ENCODE measurements at places on chromosomes 2 and 18.

DNA sequence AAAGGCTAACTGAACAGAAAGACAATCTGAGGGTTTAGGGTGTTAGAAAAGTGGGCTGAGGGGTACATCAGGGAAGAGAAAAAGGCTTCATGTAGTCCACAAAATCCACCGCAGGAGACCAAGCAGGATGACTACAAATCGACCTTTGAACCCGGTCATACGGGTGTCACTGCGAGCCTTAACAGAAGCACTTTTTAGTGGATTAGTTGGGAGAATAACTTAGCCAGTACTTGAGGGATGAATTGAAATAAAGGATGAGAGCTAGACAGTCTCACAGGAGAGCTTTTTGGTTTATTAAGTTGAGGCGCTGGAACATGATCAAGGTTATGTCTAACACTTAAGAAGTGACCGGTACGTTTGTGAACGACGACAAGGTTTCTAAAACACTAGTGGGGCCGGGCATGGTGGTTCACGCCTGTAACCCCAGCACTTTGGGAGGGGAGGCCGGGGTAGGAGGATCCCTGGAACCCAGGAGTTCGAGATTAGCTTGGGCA, 217.7 kb downstream of the MCFD2 start:
- H3K27ac ChIP-seq: no peak overlapping the region
- H3K4me1 ChIP-seq: peaks cover 2% of the 10 kb centered on the region
- H3K36me3 ChIP-seq: no peaks in the 10 kb centered on the region
- DNase-seq: no peak
- H3K27me3 ChIP-seq: no peaks in the 10 kb centered on the region
- peak overlapping the region; percentile 73 for H3K4me3 ChIP-seq

DNA sequence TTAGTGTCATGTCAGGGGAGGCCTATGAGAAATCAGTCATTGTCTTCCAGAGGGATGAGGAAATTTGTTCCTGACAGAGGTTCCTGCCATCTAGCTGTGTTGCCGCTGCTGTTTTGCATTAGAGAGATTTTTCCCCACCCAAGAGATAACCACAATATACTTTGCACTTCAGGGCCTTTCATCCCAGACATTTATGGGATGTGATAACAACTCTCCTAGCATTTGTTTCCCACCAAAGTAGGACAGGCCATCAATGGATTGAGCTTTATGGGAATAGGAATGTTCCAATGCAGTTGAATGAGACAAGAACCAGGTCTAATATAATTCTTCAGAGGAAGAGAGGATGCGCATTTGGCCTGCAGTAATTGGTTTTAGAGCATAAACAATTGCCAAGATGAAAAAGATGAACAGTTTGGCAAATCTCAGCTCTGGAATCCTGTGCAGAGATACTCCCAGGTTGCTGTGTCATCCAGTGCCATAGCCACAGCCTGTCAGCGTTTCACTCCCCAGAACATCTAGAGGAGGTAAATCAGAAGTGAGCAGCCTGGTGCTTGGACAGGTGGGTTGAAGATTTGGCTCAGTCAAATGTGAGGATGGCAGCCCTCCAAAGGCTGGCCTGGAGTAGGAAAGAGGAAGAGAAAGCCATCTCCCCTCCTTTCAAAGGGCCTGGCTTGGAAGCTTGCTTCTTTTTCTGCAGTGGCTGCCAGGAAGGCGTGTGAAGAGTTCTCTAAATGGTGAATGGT, 93.7 kb upstream of the SETBP1 start:
- H3K27ac ChIP-seq: no peak overlapping the region
- H3K36me3 ChIP-seq: no peaks in the 10 kb centered on the region
- DNase-seq: no peak
- H3K4me3 ChIP-seq: no peak overlapping the region

- H3K27ac ChIP-seq: no peak overlapping the region
- no peaks in the 10 kb centered on the region for H3K36me3 ChIP-seq
- peaks cover 41% of the 10 kb centered on the region for H3K4me1 ChIP-seq
- no peaks in the 10 kb centered on the region for H3K27me3 ChIP-seq
Measured at GRCh38 chr2:96159084-96159830, 14.0 kb upstream of the DUSP2 start.

GRCh38 chr2:187774551-187775071, 220.4 kb upstream of the TFPI start:
- no peaks in the 10 kb centered on the region for H3K4me1 ChIP-seq
- no peak overlapping the region for H3K4me3 ChIP-seq
- DNase-seq: no peak
- H3K36me3 ChIP-seq: no peaks in the 10 kb centered on the region
- H3K27me3 ChIP-seq: no peaks in the 10 kb centered on the region
- no peak overlapping the region for H3K27ac ChIP-seq

- H3K36me3 ChIP-seq: no peaks in the 10 kb centered on the region
- no peaks in the 10 kb centered on the region for H3K4me1 ChIP-seq
- DNase-seq: no peak
- H3K4me3 ChIP-seq: no peak overlapping the region
Measured at GRCh38 chr2:16187482-16187817, 247.1 kb downstream of the MYCN start.

GRCh38 chr18:62437235-62438017, 85.4 kb upstream of the ZCCHC2 start:
- no peaks in the 10 kb centered on the region for H3K4me1 ChIP-seq
- no peaks in the 10 kb centered on the region for H3K27me3 ChIP-seq

- DNase-seq: no peak
- H3K4me1 ChIP-seq: no peaks in the 10 kb centered on the region
- no peaks in the 10 kb centered on the region for H3K36me3 ChIP-seq
Measured at GRCh38 chr2:173043476-173043875, 32.2 kb upstream of the MAP3K20 start.

DNA sequence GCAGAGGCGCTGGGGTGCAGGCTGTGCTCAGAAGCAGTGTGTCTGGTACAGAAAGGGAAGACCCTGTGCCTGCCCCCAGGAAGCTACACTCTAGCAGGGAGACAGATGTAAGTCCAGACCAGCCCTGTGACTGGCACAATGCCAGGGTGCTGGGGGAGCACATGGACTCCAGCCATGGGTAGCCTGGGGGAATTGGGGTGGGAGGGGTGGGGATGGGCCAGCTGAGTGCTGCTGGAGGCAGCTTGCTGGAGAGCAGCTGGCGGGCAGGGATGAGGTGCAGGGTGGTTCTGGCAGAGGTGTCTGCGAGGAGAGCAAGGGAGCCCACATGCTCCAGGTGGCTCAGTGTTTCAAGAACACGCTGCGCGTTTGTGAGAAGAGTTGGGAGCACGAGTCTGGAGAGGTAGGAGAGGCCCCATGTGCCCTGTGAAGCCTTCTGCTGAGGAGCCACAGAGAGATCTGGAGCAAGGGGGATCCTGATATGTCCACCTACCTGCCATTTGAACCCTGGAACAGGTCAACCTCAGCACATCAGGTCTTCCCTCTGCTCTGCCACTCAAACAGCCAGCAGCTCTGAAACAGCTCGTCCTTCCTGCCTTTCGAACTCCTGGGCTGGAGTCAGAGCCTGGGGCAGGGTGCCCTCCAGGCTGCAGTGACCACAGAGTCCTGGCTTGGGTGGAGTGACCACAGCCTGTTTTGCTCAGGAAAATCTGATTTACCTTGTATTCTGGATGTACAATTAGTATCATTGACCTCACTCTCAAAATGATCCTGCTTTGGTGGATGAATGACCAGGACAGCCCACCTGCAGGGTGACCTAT, 15.1 kb downstream of the ALLC start:
- no peaks in the 10 kb centered on the region for H3K36me3 ChIP-seq
- H3K4me3 ChIP-seq: no peak overlapping the region
- H3K4me1 ChIP-seq: no peaks in the 10 kb centered on the region
- H3K27me3 ChIP-seq: no peaks in the 10 kb centered on the region
- no peak overlapping the region for H3K27ac ChIP-seq
- DNase-seq: no peak

DNA sequence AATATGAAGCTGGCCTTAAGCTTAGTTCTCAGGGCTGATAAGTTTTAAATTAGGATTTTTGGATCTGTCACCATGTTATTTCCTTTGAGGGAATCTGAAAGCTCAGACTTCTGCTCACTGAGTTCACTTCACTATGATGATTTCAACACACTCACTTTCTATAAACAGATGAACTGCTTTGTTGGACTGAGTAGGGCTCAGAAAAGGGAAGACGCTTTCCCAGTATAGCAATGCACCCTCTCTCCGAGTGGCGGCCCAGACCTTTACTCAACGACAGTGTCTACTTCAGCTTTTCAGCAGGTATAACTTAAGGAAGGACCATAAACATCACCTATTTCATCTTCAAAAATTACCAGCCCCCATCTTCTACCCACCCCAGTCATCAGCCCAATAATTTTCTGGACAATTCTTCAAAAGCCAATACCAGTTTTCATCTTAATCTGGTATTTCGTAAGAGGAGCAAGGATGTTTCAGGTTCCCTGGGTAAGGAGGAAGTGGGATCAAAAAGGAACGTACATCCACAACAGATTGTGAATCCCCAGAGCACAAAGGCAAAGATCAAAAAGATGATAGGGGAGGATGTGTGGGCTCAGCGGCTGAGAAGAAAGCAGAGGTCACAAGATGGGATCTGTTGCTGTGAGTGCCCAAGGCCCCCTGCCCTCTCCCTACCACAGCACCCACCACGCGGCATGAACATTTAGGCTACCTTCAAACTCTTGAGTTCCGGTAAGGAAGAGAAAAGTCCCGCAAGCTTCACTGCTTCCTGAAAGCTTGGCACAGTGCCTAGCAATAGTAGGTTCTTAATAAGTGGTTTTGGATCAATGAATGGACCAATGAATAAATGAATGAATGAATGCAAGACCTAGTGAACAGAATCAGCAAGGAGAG, 41.9 kb downstream of the LPIN2 start:
- H3K27me3 ChIP-seq: no peaks in the 10 kb centered on the region
- peaks cover 56% of the 10 kb centered on the region for H3K4me1 ChIP-seq
- peak overlapping the region; percentile 72 for H3K27ac ChIP-seq
- peak overlapping the region; percentile 13 for H3K4me3 ChIP-seq
- DNase-seq: peak; percentile 50

DNA sequence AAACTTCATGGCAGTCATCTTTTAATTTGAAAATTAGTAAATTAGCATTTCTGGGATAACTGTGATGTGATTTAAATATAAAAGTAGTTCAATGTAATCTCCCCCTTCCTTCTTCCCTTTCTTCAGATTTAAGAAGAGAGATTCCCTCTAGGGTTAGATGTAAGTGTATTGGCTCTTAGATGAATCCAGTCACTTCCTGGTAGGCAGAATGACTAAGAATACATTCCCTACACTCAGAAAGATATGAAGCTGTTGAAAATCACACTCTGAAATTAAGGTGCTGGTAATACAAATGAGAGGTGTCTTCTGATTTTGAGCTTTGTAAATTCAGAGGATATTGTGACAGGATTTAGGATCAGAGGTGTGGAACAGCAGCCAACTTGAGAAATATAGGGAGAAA, 71.6 kb downstream of the TDRD15 start:
- H3K4me3 ChIP-seq: no peak overlapping the region
- H3K36me3 ChIP-seq: no peaks in the 10 kb centered on the region
- H3K27ac ChIP-seq: no peak overlapping the region
- DNase-seq: no peak
- no peaks in the 10 kb centered on the region for H3K4me1 ChIP-seq

GRCh38 chr2:181738074-181738473, 57.8 kb upstream of the NEUROD1 start:
- H3K4me1 ChIP-seq: no peaks in the 10 kb centered on the region
- DNase-seq: no peak

GRCh38 chr18:25646971-25647370, 295.0 kb upstream of the ZNF521 start:
- H3K4me1 ChIP-seq: no peaks in the 10 kb centered on the region
- no peak for DNase-seq
- H3K27me3 ChIP-seq: no peaks in the 10 kb centered on the region
- no peak overlapping the region for H3K27ac ChIP-seq

- H3K27ac ChIP-seq: no peak overlapping the region
- no peaks in the 10 kb centered on the region for H3K27me3 ChIP-seq
- DNase-seq: no peak
- H3K36me3 ChIP-seq: no peaks in the 10 kb centered on the region
- H3K4me3 ChIP-seq: no peak overlapping the region
- no peaks in the 10 kb centered on the region for H3K4me1 ChIP-seq
Measured at GRCh38 chr2:9941996-9942390, 9.5 kb upstream of the GRHL1 start.

DNA sequence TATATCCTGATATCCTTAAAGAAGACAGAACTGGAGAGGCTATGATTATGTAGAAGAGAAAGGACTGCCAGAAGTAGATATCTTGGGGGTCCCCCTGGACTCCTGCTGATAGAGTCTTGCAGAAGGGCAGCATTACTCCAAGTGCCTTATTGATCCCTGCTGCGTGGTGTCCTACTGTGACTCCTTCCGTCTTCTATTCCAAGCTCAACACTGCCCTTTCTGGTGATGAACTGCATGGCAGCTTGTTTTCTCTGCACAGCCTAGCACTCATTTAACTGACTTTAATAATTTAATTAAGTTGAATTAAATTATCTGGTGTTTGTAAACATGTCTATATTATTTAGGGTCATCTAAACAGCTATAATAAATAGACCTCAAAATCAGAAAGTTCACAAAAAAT, 194.1 kb upstream of the DSEL start:
- H3K27me3 ChIP-seq: no peaks in the 10 kb centered on the region
- H3K36me3 ChIP-seq: no peaks in the 10 kb centered on the region
- no peak for DNase-seq
- no peaks in the 10 kb centered on the region for H3K4me1 ChIP-seq

GRCh38 chr2:72891091-72891818, 4.0 kb downstream of the SPR start:
- no peak for DNase-seq
- H3K4me3 ChIP-seq: no peak overlapping the region
- H3K27ac ChIP-seq: no peak overlapping the region
- peaks cover 12% of the 10 kb centered on the region for H3K27me3 ChIP-seq
- H3K36me3 ChIP-seq: no peaks in the 10 kb centered on the region
- H3K4me1 ChIP-seq: peaks cover 9% of the 10 kb centered on the region

GRCh38 chr2:69786052-69786560, 43.4 kb upstream of the GMCL1 start:
- no peak for DNase-seq
- no peaks in the 10 kb centered on the region for H3K27me3 ChIP-seq
- no peaks in the 10 kb centered on the region for H3K4me1 ChIP-seq
- H3K36me3 ChIP-seq: no peaks in the 10 kb centered on the region
- no peak overlapping the region for H3K4me3 ChIP-seq
- H3K27ac ChIP-seq: no peak overlapping the region

GRCh38 chr2:10084223-10084865, 4.1 kb upstream of the CYS1 start:
- H3K4me1 ChIP-seq: peaks cover 17% of the 10 kb centered on the region
- no peak for DNase-seq
- no peak overlapping the region for H3K4me3 ChIP-seq
- peaks cover 37% of the 10 kb centered on the region for H3K27me3 ChIP-seq

- no peak overlapping the region for H3K4me3 ChIP-seq
- no peak for DNase-seq
- H3K36me3 ChIP-seq: no peaks in the 10 kb centered on the region
- no peaks in the 10 kb centered on the region for H3K4me1 ChIP-seq
- H3K27me3 ChIP-seq: no peaks in the 10 kb centered on the region
Measured at GRCh38 chr2:114436329-114436728, 6.1 kb upstream of the DPP10 start.

DNA sequence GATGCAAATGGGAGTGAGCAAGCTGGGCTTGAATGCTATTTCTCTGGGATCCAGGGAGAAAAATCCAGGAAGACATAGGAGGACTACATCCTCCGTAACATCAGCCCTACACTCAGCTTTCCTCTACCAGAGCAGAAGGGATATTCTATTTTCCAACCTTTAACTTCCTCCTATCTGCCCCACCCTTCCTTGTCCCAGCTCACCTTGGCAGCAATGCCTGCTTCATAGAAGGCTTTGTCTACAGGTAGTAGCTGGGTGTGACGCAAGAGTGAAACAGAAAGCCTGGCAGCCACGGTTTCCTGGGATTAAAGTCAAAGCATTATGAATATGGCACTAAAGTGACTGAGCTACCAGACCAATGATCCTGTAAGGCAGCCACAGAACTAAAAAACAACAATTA, 3.9 kb downstream of the KRTCAP3 start:
- peaks cover 21% of the 10 kb centered on the region for H3K36me3 ChIP-seq
- H3K4me3 ChIP-seq: no peak overlapping the region
- peak overlapping the region; percentile 1 for H3K27ac ChIP-seq
- no peaks in the 10 kb centered on the region for H3K4me1 ChIP-seq
- no peaks in the 10 kb centered on the region for H3K27me3 ChIP-seq

Data from effector memory CD4-positive, alpha-beta T cell (primary cell).